ENCODE measurements at places on chromosomes 7 and 10. TPM values are rescaled to one million over a fixed set of nuclear protein-coding genes. Genes with fewer than 3 reads are reported as not detected.

- no peak for DNase-seq
Observed at GRCh38 chr7:77823787-77824186, 25.2 kb downstream of the PHTF2 start.

STAG3 gene
- total RNA-seq = 5.6 TPM

- DNase-seq = no peak
Observed at GRCh38 chr7:111312966-111313365, 222.0 kb downstream of the LRRN3 start.

- no peak for DNase-seq
Observed at GRCh38 chr7:128311013-128311412, 32.7 kb downstream of the RBM28 start.

PITX3 gene
- total RNA-seq = not detected

GRCh38 chr7:32915041-32915536 lies 23.5 kb upstream of the KBTBD2 start:
- DNase-seq = no peak

- no peak for DNase-seq
Observed at GRCh38 chr7:42734568-42734967, 177.3 kb downstream of the C7orf25 start.

PLAU gene
- total RNA-seq = 0.12 TPM

SPDYE9 gene
- not detected for total RNA-seq

GRCh38 chr7:158705234-158705850 lies 738 bp upstream of the NCAPG2 start:
- no peak for DNase-seq

VSTM4 gene
- total RNA-seq = 0.45 TPM

DNA sequence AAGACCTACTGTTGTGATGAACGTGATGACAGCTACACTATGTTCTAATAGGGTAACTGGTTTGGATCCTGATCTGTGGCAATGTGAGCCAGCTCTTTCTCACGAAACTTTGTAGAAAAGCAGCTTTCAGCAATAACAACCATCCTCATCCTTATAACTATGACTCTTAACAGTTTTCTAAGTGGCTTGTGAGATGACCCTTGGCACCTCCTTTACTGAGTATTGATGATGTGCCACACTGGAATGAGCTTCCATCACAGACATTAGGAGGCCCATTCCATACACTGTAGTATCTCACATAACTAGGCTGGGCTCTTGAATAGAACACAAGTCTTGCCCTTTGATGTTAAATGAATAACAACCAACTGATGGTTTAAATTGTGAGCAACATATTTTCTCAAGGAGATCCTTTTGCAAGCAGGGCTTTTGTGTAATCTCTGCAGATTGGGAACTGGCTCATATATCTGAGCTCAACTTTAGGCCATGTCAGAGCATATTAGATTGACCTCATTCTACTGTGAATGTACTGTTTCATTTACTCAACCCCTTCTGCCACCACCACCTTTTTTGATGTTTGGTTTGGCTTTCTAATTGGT lies 46.4 kb downstream of the MYPN start:
- DNase-seq = no peak

- no peak for DNase-seq
Observed at GRCh38 chr7:128874140-128875031, 11.7 kb downstream of the ATP6V1F start.
